Brain (organoid and tissue), 16 donors: ENCODE measurements at places on chromosomes 3 and 15.

DNA sequence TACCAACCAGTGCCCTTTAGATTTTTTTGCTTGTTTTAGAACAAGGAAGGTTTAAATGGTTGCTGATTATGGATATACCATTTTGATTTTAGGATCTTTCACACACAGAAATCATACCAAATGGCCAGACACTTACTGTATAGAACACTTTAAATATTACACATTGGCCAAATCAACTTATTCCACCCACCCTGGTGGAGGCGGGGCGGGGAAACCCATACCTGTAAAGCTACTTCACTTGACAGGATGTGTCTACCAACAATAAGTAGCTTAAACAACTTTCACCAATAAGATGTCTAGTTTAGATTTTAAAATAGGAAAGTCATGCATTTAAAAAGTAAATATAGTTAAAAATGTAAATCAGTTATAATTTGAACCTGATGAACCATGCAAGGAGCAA is 17.0 kb upstream of the SFMBT1 start:
- DNase-seq = no peak

DNA sequence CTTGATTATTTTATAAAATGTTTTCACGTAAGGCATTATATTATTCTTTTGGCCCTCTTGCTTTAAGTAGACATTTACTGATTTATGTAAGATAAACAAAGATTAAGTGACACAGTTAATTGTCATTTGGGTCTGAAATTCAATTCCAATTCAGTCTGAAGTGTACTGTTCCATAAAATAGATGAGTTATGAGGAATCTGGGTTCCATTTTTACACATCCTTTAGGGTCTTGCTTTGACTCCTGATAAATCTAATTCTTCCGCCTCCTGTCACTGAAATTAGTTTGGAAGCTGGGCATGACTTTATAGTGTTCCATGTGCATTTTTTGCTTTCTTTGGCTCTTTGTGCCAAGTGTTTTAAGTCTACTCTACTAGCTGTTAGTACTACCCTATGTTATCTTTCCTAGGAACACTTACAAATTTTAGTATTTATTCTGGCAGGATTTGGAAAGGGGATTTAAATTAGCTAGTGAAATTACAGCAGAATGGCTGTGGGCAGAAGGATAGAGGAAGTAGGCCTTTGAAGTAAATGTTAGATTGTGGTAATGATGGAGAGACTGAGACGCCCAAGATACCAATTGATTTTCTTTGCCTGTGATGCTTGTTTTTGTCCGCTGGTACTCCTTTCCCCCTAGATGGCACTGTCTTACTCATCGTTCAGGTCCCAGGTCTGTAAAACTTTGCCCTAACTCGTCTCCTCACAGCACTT is 14.3 kb downstream of the ARL8B start:
- no peak for DNase-seq

- DNase-seq = no peak
Observed at GRCh38 chr3:46127503-46127902, 80.6 kb downstream of the CCR1 start.

GRCh38 chr15:86493884-86494283 is 414.2 kb downstream of the AGBL1 start:
- no peak for DNase-seq

- peak; percentile 84 for DNase-seq
Observed at GRCh38 chr3:148079370-148079769, 618.3 kb upstream of the AGTR1 start.

DNA sequence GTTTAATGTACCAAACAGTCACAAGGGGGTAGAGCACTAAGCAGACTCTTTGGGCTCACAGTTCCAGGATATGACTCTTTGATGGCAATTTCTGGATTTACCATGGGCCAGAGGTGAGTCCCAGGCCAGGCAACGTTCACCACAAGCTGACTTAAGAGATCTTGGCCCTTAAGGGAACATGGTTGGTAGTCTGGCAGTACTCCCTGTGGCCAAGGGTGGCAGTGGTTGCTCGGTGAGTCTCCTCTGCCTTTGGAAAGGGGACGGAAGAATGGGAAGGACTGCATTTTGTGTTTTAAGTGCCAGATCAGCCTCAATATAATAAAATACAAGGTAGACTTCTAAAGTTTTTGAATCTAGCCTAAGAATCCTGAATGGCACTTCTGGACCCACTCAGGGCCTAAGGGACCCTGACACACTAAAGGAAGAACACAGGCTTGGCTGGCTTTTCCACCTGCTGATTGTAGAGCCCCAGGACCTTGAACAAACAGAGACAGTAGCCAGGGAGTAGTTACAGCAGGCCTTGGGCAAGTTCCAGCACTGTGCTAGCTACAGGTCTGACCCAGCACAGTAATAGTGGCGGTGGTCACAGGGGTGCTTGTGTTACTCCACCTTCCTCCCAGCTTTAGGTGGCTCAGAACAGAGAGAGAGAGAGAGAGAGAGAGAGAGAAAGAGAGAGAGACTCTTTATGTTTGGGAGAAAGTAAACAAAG is 730.7 kb upstream of the ALCAM start:
- DNase-seq = no peak

GRCh38 chr15:68672251-68672650 is 93.5 kb downstream of the CORO2B start:
- no peak for DNase-seq

DNA sequence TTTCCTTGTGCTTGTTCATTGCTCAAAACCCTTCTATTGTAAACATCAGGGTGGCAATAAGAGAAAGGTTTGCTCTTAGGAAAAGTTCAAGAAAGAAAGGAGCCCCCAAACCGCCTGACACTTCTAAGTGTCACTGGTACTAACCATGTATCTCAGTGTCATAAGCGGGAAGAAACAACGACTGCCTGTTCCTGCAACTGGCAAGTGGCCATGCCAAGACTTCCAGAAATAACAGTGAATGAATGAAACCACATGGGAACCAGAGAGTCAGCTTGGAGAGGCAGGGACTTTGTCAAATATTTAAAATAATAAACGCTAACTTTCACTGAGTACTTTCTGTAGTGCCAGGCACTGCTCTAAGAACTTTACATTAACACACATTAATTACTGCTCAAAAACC is 1.1 kb downstream of the PLSCR2 start:
- DNase-seq = no peak

DNA sequence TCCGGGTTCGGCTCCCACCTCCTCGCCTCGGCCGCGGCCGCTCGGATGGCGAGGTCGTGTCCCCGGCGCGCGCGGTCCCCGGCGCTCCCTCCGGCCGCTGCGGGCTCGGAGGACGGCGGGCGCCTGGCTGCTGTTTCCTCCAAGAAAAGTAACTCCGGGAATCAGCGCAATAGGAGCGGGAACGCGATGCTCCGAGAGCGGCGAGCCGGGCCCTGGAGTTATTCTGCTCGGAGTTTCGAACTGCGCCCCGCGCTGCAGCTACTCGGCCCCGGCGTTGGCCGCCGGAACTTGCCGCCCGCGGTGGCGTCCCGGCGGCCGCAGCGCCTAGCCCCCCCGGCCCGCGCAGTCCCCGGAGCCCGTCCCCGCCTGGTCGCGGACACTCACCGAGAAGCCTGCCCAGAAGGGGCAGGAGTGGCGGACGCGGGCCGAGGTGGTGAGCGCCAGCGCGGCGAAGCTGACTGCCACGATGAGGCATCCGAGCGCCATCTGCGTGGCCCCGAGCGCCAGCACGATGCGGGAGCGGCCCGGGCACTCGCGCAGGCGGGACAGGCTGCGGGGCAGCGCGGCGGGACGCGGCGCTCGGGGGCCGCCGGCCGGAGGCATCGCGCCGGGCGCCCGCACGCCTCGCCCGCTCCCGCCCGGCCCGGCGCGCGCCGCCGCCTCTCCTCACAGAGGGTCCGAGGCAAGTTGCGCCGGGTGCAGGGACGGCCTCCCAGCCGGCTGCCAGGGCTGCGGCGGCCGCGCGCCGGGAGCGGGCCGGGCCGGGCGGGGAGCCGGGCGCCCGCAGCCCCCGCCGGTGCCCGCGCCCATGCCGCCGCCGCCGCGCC is 251.9 kb downstream of the TJP1 start:
- DNase-seq = peak; percentile 67

- no peak for DNase-seq
Observed at GRCh38 chr3:162799910-162800309, 1303.3 kb downstream of the OTOL1 start.

DNA sequence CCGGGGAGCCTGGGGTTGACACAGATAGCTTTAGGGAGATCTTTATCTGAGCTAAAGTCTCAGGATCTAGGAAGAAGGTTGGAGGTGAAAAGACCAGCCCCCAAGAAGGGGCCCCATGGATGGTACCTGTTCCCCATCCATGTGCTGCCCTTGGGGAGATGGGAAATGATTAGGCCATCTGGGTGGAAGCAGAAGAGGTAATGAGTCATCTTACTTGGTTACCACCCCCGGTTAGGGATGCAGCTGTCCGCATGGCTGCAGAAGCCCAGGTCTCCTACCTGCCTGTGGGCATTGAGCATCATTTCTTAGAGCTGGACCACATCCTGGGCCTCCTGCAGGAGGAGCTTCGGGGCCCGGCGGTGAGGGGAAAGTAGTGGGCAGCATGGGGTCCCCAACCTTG is 3.1 kb upstream of the CPLX3 start:
- DNase-seq = no peak

DNA sequence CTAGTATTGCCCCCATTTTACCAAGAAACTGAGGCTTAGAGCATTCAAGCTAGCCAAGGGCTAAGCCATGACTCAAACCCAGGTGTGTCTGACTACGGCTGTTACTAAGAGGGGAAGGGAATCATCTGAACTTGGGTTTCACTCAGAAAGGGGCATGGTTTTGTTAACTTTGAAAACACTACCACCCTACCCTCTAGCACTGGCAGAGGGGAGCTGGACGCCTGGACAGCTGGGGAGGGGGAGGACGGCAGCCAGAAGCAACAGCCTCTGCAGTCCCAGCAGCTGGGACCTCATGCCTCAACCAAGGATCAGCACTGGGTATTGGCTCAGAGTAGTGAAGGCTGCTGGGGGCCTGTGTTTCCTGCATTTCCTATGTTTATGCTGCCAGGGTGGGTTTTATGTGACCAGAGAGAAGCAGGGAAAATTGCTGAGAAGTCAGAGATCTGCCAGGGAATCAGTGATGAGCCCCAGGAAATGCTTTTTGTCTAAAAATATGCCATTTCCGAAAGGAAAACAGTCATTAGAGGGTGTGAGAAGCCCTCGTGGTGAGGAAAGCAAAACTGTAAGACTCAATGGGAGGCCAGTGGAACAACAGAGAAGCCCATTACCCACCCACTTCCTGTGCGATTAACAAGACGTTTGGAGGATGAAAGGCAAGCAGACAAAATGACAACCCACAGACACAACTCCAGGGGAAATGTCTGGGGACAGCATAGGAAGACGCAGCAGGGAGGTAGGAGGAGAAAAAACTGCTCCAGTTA is 41.2 kb downstream of the LIPC start:
- peak; percentile 27 for DNase-seq

DNA sequence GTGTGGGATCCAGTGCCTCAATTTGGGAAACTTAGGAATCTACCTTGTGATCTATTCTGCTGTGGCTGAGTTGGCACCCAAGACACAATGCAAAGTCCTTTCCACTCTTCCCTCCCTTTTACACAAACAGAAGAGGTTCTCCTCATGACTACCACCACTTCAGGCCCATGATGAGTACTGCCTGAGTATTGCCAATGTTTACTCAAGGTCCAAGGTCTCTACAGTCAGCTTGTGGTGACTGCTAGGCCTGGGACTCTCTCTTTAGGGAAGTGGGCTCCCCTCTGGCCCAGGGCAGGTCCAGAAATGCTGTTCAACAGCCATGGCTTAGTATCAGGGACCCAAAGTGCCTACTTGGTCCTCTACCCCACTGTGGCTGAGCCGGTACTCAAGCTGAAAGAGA is 56.8 kb upstream of the PEX5L start:
- no peak for DNase-seq

GRCh38 chr15:88120026-88120425 is 136.5 kb downstream of the NTRK3 start:
- DNase-seq = peak; percentile 66

- DNase-seq = peak; percentile 63
Observed at GRCh38 chr15:62740141-62741004, 302.2 kb upstream of the TPM1 start.

- no peak for DNase-seq
Observed at GRCh38 chr15:52102463-52102862, 10.1 kb downstream of the BCL2L10 start.

- DNase-seq = no peak
Observed at GRCh38 chr3:164460851-164461250, 617.4 kb downstream of the SI start.

DNA sequence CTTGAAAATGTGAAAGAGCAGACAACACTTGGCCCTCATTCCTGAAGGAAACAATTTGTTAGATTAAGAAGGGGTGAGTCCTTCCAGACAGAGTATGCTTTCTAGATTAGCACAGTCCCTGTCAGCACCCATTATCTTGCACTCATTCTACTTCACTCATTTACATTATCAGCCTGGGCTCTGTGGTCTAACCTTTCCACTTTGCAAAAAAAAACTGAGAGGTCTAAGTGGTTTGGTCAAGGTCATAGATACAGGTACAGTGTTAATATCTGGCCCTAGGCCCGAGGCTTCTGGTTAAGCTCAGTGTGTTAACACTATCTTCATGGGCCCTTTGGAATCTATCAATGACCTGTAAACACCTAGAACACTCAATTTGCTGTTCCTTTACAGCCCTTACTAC is 123.4 kb upstream of the LRRN1 start:
- DNase-seq = no peak
